SK-N-SH (cell line): ENCODE measurements at places on chromosomes 2 and 18.

GRCh38 chr18:39450958-39451357, 1885.4 kb upstream of the CELF4 start:
- no peak for DNase-seq

DNA sequence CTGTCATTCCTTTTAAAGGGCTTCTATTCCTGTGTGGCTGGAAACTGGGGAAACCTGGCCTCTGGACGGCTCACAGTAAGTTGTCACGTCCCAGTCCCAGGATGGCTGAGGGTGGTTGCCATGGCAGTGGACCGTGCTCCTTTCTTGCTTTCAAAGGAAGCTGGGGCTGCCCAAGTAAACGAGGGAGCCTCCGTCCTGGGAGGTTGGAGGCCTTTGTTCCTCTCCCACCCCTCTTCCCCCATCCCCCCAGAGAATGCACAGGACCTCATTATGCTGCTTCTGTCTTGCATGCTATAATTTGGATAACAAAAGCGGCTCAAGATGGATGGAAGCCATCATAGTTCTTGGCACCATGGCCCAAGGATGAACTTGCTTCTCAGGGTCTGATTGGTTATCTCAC, 325.5 kb upstream of the HS6ST1 start:
- no peak for DNase-seq

DNA sequence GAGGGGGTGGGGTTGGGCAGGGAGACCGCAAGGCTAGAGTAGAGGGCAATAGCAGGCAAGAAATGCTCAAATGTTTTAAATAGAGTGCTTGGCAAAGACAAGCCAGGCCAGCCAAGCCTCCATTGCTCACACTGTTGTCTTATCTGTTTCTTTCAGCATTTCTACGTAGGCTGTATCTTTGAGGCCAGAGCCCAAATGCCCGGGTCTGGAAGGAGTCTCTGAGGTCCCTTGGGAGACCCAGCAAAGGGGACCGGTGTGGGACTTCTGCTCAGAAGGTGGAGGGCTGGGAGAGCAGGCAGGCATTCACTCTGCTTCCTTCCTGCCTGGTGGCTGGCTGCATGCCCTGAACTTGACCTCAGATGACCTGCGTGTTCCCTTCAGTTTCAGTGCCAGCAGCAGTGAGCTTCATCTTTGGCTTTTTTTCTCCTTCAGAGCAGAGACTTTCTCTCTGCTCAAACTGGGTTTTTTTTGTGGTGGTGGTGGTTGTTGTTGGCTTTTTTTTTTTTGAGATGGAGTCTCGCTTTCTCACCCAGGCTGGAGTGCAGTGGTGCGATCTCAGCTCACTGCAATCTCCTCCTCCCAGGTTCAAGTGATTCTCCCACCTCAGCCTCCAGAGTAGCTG, 13.7 kb upstream of the TET3 start:
- peak; percentile 50 for DNase-seq

DNA sequence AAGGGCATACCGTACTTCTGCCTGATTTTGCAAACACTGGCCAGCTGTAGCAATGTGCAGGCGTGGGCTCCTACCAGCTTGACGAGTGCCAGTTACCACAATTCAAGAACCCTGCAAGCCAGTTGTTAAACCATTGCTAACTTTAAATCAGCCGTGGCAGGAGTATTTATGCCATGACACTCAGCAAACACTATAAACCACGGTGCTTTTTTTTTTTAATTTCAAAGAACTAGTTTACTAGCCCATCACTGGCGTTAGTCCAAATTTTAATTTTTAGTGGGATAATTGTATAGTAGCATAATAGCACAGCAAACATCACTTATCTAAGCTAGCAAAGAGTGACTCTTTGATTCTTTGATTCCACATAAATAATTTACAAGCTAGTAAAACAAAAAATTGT, 111.1 kb downstream of the COL4A4 start:
- no peak for DNase-seq

GRCh38 chr2:217588266-217588665, 414.5 kb downstream of the TNS1 start:
- DNase-seq, result no peak

GRCh38 chr18:22378672-22379282, 38.9 kb downstream of the CTAGE1 start:
- peak; percentile 22 for DNase-seq

DNA sequence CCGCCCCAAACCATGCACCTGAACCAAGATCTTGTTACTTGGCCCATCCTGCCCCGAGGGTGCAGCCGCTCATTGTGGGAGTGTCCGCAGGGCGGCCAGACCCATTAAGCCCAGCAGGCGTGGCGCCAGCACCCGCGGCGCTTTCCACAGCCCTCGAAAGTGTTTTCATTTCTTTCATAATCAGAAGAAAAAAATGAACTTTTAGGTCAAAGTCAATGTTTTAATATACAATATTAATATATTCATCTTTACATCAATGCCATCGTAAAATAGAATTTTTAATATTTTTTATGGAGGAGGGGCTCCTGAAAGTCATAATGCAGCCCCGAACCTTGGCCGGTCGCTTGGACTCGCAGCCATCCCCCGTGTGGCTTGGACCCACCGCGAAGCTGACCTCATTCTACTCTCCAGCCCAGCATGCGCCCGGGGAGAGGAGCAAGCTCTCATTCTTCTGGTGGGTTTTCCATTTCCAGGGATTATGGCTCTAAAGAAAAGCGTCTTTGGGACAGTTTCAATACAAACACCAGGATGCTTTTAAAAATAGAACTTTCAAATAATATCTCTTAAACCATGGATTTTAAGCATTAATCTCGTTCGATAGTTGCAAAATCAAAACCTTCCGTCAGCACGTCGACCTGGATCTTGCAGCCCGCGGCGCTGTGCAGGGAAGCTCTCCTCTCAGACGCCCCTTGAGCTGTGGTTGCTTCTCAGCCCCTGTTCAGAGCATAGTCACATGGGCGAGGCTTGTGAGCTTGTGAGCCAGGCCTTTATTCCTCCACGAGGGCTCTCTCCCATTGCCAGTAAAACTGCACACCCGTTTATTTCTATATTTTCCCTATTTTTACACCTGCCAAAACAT, 17.2 kb upstream of the ASB1 start:
- no peak for DNase-seq
